ENCODE measurements at places on chromosomes 11 and 22. TPM values are rescaled to one million over a fixed set of nuclear protein-coding genes. Genes with fewer than 3 reads are reported as not detected.

DNA sequence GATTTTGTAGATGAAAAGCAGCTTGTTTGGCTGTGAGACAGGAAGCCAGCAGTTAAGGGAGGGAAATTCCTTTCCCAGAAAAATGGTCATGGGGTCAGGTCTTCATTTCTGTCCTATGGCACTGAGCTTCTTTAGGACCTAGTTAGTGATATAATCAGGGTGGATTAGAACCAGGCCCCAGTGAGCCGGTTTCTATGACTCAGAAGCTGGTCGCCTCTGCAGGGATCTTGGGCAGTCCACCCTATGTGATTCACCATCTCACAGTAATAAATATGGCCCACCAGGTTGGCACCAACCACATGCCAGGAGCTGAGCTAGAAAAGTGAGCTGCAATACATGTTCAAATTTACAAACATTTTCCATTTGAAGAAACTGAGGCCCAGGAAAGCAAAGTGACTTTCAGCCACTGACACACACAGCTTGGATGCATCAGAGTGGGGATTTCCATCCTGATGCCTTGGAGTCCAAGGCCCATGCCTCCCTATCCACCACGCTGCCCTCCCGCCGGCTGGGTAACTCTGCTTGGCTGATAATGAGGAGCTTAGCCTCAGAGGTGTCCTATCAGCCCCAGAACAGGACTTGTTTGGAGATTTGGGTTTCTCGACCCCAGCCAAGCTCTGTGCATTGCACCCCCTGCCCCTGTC is 42.0 kb downstream of the CD82 start:
- peak; percentile 48 for DNase-seq

GRCh38 chr11:35150454-35150853 is 11.5 kb downstream of the CD44 start:
- peak; percentile 28 for DNase-seq

GRCh38 chr11:63583357-63583677 is 20.1 kb upstream of the PLAAT2 start:
- no peak for DNase-seq

GRCh38 chr11:71397331-71397860 is 50.8 kb downstream of the DHCR7 start:
- DNase-seq: no peak

DNA sequence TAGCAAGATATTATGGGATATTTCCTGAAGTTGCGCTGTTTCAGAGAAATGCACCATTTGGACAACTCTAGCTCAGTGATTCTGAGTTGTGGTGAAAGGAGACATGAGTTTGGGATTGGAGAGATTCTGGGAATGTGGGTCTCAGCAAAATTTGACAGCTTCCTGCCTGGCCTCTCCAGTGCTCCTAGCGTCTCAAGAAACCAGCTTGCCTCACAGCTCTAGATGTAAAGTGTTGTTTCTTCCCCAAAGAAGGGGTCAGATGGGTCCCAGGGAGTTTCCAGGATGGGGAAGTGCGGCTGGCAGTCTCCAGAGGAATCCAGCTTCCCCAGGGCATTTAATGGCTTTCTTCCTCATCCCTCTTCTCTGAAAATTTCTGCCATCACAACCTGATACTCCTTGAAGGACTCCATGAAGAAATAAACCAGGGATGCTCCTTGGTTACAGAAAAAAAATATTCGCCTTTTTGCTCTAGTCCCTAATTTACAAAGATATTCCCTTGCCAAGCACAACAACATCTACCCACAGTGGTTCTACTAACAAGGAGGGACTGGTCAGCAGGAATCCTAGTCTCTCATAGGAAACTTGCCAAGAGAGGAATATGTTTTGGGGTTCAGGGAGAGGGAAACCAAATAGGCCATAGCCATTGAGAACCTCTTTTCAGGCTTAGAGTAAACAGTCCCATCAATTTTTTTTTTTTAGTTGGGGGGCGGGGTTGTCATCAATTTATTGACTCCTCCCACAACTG is 185.4 kb upstream of the E2F8 start:
- DNase-seq: no peak

DNA sequence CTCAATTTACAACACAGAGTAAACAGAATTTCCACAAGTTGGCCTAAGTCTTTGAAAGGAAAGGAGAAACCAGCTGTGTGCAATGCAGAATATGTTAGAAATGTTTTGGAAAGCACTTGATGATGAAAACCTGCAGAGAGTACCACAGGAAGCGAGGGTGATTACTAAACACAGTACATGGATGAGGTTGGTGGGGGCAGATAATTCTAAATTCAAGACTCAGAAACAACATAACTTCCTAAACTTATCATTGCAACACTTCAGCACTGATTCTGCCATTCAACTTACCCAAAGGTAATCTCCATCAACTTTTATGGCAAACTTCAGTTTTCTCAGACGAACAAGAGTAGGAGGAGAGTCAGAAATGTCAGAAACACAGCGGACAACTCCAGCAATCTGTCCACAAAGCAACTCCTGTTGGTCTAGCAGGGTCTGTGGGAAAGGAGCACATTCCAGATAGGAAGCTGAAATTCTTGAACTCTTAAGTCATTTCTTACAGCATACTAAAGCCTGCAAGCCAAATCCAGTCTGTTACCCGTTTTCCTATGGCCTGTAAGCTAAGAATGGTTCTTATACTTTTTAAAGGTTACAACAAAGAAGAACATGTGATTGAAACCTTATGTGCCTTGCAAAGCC is 6.8 kb downstream of the HPS4 start:
- no peak for DNase-seq

DNA sequence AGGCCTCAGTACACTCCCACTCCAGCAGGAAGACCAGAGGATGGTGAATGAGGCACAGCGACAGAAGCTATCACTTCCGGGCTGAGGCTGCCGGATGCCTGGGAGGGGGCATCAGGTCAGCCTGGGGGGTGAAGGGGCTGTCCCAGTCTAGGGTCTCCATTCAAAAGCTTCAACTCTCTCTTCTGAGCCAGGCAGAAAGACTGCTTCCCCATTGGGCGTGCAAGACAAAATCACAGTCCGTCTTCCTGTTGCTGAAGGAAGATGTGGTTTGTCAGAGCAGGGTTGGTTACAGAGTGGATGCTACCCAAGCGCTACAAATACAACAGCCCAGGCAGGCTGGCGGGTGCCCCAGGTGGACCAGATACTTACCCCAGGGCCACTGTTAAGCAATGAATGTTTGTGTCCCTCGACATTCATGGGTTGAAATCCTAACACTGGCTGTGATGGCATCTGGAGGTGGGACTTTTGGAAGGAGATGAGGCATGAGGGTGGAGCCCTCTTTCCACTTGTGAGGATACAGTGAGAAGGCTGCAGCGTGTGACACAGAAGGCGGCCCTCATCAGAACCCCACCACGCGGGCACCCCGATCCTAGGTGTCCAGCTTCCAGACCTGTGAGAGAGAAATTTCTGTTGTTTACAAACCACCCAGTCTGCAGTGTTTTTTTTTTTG is 12.0 kb downstream of the UPK3A start:
- peak; percentile 59 for DNase-seq

DNA sequence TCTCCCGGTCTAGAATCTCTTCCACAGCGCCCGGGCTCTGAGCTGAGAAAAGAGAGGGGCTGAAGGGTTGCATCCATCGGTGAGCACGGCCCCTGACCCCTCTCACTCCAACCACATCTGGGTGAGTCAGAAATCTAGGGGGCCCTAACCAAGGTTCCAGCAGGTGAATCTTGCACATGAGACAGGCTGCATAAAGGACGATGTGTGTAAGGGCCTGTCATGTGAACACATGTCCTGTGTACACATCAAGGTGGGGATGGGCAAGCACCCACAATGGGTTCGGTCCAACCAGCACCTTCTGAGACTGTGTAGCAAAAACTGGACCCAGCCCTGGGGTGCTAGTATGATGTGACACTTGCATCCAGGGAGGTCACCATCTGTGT is 1.2 kb downstream of the BET1L start:
- DNase-seq: no peak

DNA sequence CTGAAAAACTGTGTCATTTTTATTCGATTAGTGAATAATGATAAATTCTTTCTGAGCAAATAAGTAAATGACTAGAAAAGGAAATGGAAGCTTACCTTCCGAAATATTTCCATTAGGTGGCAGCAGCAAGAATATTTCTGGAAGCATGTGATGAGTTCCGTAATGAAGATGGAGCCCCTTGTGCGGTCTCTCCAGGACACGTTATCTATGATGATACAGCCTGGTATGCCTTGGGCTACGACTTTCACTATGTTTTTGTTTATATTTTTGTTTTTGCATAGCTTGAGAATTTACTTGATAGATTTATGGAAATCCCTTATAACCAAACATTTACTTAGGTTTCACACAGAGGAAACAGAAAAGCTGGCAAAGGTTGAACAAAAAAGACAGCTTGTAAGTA is 25.7 kb downstream of the CASP5 start:
- no peak for DNase-seq

DNA sequence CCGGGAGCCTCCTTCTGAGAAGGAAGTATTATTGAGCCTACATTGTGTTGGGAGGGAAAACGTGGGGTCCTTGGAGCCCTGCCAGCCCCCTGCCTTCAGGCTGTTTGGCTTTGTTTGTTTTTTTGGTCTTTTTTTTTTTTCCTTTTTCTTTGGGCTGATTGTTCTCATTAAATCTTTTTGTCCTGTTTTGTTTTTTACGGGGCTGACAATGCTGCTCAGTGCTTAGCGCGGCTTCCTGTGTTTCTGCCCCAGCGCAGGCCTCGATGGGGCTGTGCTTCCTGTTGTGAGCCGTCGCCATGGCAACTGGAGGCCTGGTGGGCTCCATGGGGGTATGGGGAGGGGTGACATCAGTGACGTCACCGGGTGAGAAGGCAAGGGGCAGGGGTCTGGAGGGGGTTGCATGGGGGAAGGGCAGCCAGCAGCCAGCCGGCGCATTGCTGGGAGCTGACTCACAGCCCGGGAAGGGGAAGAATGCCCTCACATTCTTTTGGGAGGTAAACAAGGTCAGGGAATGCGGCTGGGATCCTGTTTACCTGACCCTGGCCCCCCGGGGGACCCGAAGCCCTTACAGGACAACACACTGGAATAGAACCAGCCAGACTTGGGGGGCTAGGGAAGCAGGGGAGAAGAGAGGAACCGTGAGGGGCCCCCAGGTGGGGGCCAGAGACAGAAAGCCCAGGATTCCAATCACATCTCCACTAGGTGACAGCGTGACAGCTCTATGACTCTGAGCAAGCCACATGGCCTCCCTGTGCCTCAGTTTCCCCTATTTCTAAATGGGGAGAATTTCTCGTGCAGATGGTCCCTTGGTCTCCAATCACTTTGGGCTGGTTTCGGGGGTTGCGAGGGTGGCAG is 22.2 kb upstream of the CBX7 start:
- peak; percentile 76 for DNase-seq

DNA sequence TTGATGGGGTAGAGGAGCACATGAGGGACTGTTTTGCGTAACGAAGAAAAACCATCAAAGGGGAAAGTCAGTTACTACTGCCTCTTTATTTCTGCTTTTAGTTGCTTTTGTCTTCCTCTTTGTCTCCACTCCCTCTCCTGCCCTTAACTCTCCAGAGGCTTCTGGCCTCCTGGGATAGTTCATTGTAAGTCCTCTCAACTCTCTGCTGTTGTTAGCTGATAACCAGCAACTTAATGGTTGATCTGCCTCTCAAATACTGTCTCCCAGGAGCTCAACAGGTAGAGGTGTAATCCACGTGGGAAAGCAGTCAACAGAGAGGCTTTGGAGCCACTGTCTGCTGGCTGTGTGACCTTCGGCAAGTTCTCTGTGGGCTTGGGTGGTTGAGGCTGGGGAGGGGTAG is 47.3 kb downstream of the CCDC81 start:
- no peak for DNase-seq

- DNase-seq: no peak
These were observed 3.5 kb downstream of the PSMD13 start for GRCh38 chr11:240315-240714.

- DNase-seq: no peak
These were observed 13.8 kb downstream of the UQCR10 start for GRCh38 chr22:29780748-29781676.

- no peak for DNase-seq
These were observed 683.9 kb downstream of the TBC1D22A start for GRCh38 chr22:47446331-47446730.

- DNase-seq: no peak
These were observed 11.7 kb downstream of the BLID start for GRCh38 chr11:122104341-122104740.

GRCh38 chr11:22426915-22427314 is 88.7 kb downstream of the SLC17A6 start:
- no peak for DNase-seq

GRCh38 chr11:125903711-125904659 is at the start of gene DDX25:
TSS of gene DDX25 (plus strand) at chr11:125904508. CDS start at chr11:125904518, 10 bp downstream.
- DNase-seq: peak; percentile 35

Gene GLB1L3
- 13.2 TPM for total RNA-seq

Gene DERL3
- 7.3 TPM for total RNA-seq

Gene MRGPRE
- total RNA-seq: not detected

Gene INSC
- 1.0 TPM for total RNA-seq

Gene WNT11
- total RNA-seq: not detected

Gene RASD2
- total RNA-seq: not detected

Gene KCNJ1
- total RNA-seq: not detected

Gene GRAMD4
- total RNA-seq: 35.4 TPM

Gene TMEM191C
- total RNA-seq: not detected

Gene FADS1
- total RNA-seq: 12.1 TPM

Gene MIOX
- not detected for total RNA-seq

Gene SLC5A12
- total RNA-seq: not detected
